ENCODE measurements at places on chromosomes 6 and 20. TPM values are rescaled to one million over a fixed set of nuclear protein-coding genes. Genes with fewer than 3 reads are reported as not detected.

C6orf15 gene
- not detected for total RNA-seq

RFX6 gene
- total RNA-seq: not detected

RAB44 gene
- 0.66 TPM for total RNA-seq

KCNK5 gene
- total RNA-seq: 5.2 TPM

C4B gene
- total RNA-seq: 225 TPM

ADGRB3 gene
- 5.4 TPM for total RNA-seq

PLA2G7 gene
- 1.8 TPM for total RNA-seq

HEY2 gene
- total RNA-seq: 23.9 TPM

FAM162B gene
- 3.2 TPM for total RNA-seq

EYS gene
- not detected for total RNA-seq

MCUR1 gene
- 19.3 TPM for total RNA-seq

SH3BGRL2 gene
- total RNA-seq: 23.7 TPM

SLC17A2 gene
- total RNA-seq: not detected

DNA sequence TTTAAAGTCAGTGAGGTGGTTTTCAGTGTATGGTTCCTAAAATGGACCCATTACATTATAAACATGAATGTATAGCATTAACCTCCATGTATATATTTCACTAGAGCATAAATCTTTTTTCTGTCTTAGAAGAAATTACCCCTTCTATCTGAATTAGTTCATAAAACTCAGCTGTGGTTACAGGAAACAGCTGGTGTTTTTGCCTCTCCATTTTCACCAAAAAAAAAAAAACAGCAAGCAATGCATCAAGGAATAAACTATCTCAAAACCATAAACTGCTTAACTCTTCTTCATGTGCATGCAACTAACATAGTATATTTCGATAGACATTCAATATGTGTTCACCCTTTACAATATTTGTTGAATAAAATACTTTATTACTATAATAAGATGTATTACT is 40.2 kb downstream of the MOXD1 start:
- H3K36me3 ChIP-seq: no peaks in the 10 kb centered on the region
- H3K4me3 ChIP-seq: no peak overlapping the region
- DNase-seq: no peak
- H3K27ac ChIP-seq: no peak overlapping the region
- H3K4me1 ChIP-seq: no peaks in the 10 kb centered on the region

DNA sequence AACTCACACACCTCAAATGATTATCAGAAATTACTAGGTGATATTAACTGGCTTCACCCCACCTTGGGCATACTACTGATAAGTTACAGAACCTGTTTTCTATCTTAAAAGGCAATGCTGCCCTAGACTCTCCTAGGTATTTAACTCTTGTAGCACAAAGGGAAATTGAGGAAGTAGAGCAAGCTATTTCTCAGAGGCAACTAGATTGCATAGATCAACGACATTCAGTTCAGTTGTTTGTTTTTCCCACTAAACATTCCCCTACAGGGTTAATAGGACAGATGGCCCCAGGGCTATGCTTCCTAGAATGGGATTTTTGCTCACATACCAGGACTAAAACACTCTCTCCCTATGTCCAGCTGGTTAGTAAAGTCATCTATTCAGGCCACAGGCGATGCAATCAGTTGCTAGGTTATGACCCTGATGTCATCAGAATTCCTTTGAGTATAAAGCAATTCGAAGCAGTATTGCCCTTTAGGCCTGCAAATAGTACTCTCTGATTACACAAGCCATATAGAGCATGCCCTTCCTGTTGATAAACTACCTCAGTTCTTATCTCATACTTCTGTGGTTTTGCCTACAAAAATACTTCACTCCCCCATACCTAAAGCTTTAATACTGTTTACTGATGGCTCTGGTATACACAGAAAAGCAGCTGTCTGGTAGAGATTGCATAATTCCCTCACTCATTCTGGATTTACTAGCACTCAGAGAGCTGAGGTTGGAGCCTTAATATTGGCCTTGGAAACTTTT is 67.4 kb upstream of the ASCC3 start:
- no peaks in the 10 kb centered on the region for H3K4me1 ChIP-seq
- H3K27ac ChIP-seq: no peak overlapping the region
- H3K4me3 ChIP-seq: no peak overlapping the region
- H3K36me3 ChIP-seq: no peaks in the 10 kb centered on the region
- DNase-seq: no peak

DNA sequence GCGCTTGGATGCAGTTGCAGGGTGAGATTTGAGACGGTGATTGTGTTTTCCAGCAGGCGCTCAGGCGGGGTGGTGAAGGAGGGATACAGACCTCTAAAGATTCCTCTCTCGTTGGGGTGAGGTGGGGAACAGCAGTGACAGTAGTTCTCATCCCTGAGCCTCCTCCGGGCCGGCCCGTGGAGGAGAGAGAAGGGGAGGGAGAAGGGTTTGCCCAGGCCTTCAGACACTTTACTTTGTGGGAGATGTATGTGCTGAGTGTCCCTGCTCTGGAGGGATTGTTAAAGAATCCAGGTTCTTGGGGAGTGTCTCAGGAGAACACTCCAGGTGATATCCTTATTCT is 41.0 kb downstream of the PSMB9 start:
- peaks cover 2% of the 10 kb centered on the region for H3K36me3 ChIP-seq
- peak overlapping the region; percentile 52 for H3K4me3 ChIP-seq
- no peak overlapping the region for H3K27ac ChIP-seq

DNA sequence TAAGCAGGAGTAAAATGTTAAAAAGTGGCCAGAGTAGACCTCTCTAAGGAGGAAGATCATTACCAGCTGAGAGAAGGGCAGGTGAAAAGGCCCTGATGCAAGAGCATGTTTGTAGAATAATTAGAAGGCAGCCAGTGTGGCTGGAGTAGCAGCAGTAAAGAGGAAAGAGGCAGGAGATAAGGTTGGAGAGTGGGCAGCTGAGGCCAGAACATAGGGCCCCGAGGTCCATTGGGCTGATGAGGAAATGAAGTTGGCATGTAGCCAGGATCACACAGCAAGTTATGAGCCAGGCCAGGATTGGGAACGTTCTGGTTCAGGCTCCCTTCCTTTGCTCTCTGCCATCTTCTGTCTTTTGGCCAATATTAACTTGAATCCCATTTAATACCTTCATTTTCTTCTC is 51.6 kb downstream of the RALY start:
- peaks cover 19% of the 10 kb centered on the region for H3K4me1 ChIP-seq
- H3K36me3 ChIP-seq: no peaks in the 10 kb centered on the region
- no peak overlapping the region for H3K4me3 ChIP-seq
- H3K27ac ChIP-seq: no peak overlapping the region
- no peaks in the 10 kb centered on the region for H3K27me3 ChIP-seq

GRCh38 chr6:158174514-158174913 is 6.4 kb downstream of the GTF2H5 start:
- no peak overlapping the region for H3K27ac ChIP-seq
- H3K4me1 ChIP-seq: peaks cover 6% of the 10 kb centered on the region
- H3K4me3 ChIP-seq: no peak overlapping the region
- H3K27me3 ChIP-seq: no peaks in the 10 kb centered on the region

GRCh38 chr6:83505356-83505755 is 7.0 kb upstream of the PRSS35 start:
- H3K36me3 ChIP-seq: no peaks in the 10 kb centered on the region
- no peak overlapping the region for H3K4me3 ChIP-seq
- H3K4me1 ChIP-seq: no peaks in the 10 kb centered on the region
- no peaks in the 10 kb centered on the region for H3K27me3 ChIP-seq
- H3K27ac ChIP-seq: no peak overlapping the region

- no peak for DNase-seq
- H3K27me3 ChIP-seq: no peaks in the 10 kb centered on the region
- no peaks in the 10 kb centered on the region for H3K36me3 ChIP-seq
- H3K4me1 ChIP-seq: no peaks in the 10 kb centered on the region
- peak overlapping the region; percentile 53 for H3K27ac ChIP-seq
- H3K4me3 ChIP-seq: no peak overlapping the region
Observed at GRCh38 chr20:37347891-37348791, 2.2 kb downstream of the SRC start.

- H3K27me3 ChIP-seq: no peaks in the 10 kb centered on the region
- H3K27ac ChIP-seq: no peak within 1 kb of the TSS
- DNase-seq: no peak
- H3K36me3 ChIP-seq: no peaks in the 10 kb centered on the region
- no peaks in the 10 kb centered on the region for H3K4me1 ChIP-seq
Observed at GRCh38 chr6:41747256-41748101, at the start of gene PGC. Gene PGC (minus strand): TSS chr6:41747397. CDS start chr6:41747334, 63 bp downstream.

- DNase-seq: no peak
- H3K36me3 ChIP-seq: no peaks in the 10 kb centered on the region
- H3K4me1 ChIP-seq: no peaks in the 10 kb centered on the region
- H3K27ac ChIP-seq: no peak overlapping the region
Observed at GRCh38 chr20:1225263-1225782, 521 bp upstream of the RAD21L1 start.

DNA sequence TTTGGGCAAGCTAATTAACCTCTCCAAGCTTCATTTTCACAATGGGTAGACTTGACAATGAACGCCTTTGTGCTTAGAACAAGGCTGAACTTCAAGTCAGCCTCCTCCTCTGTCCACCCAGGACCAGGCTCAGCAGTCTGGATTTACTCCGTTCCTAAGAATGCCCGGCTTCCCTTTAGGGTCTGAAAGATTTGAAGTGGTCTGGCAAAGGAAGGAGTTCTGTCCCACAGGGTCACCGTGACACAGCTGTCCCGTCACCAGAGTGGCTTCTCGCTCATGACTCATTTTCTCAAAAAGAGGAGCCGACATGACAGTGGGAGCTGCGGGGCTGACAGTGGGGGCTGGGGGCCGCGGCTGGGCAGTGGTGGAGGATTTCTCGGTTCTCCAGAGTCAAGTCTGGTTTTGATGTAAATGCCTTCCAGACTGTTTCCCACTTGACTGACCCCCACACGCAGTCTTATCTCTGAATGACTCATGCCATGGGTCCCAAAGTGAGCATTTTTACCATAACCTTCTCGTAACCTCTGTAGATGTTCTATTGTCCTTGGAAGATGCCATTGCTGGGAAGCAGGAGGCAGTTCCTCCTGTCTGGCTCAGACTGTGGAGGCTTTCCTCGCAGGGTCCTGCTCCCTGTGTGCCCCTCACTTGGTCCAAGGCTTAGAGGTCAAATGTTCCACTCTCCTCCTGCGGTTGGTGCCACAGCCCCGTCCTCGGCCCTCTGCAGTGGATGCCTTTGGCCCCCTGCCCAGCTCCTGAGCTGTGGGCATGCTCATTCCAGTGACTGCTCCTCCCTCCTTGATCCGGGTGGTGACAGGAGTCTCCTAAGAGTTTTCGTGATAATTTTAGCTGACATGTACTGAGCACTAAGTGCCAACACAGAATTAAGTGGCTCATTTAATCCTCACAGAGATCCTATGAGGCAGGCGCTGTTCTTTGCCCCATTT is 253.1 kb downstream of the FNDC1 start:
- no peaks in the 10 kb centered on the region for H3K36me3 ChIP-seq
- no peaks in the 10 kb centered on the region for H3K27me3 ChIP-seq
- H3K4me1 ChIP-seq: no peaks in the 10 kb centered on the region
- DNase-seq: peak; percentile 71
- no peak overlapping the region for H3K27ac ChIP-seq

GRCh38 chr6:128172752-128173682 is 272.2 kb upstream of the THEMIS start:
- H3K27me3 ChIP-seq: no peaks in the 10 kb centered on the region
- no peak for DNase-seq
- H3K27ac ChIP-seq: no peak overlapping the region

DNA sequence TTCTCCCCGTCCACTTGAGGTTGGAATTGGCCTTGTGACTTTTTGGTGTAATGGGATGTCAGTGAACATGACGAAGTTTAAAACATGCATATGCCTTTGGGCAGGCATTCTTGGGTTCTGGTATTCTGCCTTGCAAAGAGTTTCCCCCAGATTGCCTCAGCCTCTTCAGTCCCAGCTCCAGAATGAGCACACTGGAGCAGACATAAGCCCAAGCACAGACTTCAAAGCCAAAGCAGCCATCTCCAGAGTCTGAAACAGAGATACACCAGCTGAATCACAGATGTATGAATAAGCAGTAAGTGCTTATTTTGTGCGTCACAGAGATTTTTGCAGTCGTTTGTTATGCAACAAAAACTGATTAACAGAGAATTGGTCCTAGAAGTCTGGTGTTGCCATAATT is 546.0 kb downstream of the FRK start:
- H3K27ac ChIP-seq: no peak overlapping the region
- no peak for DNase-seq
- no peaks in the 10 kb centered on the region for H3K36me3 ChIP-seq
- no peaks in the 10 kb centered on the region for H3K4me1 ChIP-seq
- H3K27me3 ChIP-seq: no peaks in the 10 kb centered on the region

Measured in aorta (tissue), 5 donors.